ENCODE measurements at places on chromosomes 13 and 19. TPM values are rescaled to one million over a fixed set of nuclear protein-coding genes. Genes with fewer than 3 reads are reported as not detected.
A peak's percentile ranks its signal among the peaks of the same experiment; 100 is the strongest.

- no peak for DNase-seq
Measured at GRCh38 chr13:52353193-52353592, 52.8 kb downstream of the THSD1 start.

The CYP4F2 gene
- total RNA-seq: not detected

The CPB2 gene
- not detected for total RNA-seq

DNA sequence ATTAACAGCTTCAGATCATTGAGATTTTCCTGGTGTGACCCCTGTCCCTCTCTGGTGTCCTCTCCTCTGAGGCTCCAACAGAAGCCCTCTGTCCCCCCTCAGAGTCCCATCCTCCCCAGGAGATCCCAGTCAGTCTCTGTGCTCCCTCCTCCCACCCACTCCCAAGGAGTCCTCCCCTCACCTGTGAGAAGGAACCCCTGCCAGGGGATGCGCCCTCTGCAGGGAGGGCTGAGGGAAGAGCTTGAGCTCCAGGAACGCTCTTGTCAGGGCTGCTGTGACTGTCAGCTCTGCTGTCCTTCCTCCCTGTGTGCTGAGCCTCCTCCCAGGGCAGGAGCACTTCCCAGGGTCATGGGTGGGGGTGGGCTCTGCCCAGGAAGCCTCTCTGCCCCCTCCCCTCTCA lies 33.2 kb downstream of the CEACAM8 start:
- DNase-seq: no peak

DNA sequence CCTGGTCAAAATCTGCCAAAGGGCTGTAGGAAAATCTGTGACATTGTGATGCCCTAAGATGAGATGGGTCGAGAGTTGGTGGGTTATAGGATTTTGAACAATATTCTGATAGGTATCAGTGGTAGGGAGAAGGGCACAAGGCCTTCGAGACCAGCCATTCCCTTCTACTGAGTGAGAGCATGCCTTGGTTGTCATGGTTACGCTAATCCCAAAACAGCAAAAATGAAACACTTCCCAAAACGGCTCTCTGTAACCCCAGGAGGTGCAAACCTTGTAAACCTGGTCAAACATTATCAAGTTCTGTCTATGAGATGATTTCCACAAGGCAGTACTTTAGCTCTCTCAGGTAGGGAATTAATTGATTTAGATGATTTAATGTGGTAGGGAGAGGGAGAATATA lies 158.7 kb upstream of the RNF113B start:
- DNase-seq: no peak

GRCh38 chr13:39461685-39462266 lies 141.2 kb downstream of the LHFPL6 start:
- DNase-seq: no peak

DNA sequence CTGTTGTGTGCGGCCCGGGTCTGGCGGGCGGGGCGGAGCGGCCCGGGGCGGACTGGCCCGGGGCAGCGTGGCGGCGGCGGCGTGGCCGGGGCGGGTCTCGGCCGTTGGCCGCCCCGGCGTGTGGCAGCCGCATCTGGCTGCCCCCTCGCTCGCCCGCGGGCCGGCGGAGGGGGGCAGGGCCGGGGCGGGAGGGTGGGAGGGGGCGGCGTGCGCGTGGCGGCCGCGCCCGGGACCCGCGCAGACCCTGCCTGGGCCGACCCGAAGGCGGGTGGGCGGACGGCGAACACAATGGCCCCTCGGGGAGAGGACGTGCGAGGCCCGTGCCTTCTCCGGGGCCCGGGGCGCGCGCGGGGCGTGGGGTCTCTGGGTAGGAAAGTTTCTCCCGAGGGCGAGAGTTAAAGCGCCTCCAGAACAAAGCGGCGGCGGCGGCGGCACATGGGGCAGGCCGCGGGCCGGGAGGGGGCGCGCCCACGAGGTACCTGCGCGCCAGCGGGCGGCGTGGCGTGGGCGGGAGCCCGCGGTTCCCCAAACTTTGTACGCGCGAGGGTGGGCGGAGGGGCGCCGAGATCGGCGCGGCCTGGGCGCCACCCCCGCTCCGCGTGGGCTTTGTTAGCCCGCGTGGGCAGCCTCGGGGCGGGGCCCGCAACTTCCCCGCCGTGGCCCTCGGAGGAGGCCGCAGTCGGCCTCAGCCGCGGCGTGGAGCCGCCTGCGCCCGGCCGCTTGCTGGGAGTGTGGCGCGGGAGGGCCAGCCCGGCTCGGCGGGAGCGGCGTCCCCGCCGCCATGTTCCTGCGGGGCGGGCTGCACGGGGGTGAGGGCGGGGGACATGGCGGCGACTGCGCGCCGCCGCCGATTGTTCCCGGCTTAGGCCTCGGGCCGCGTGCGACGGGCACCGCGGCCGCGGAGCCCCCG lies 764 bp downstream of the MIR17HG start:
- peak; percentile 84 for DNase-seq

DNA sequence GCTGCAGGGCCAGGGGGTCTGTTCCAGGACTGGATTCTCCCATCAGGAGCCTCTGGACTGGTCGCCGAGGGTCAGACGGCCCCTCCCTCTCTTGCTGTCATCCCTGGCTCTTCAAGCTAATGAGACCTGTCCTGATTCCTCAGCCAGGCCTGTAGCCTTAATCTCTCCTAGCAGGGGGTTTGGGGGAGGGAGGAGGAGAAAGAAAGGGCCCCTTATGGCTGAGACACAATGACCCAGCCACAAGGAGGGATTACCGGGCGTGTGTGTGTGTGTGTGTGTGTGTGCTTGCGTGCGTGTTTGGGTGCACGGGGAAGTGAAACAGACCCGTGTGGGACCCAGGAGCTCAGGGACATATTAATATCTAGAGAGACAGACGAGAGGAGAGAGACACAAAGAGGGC lies 1.9 kb upstream of the CRX start:
- DNase-seq: no peak

DNA sequence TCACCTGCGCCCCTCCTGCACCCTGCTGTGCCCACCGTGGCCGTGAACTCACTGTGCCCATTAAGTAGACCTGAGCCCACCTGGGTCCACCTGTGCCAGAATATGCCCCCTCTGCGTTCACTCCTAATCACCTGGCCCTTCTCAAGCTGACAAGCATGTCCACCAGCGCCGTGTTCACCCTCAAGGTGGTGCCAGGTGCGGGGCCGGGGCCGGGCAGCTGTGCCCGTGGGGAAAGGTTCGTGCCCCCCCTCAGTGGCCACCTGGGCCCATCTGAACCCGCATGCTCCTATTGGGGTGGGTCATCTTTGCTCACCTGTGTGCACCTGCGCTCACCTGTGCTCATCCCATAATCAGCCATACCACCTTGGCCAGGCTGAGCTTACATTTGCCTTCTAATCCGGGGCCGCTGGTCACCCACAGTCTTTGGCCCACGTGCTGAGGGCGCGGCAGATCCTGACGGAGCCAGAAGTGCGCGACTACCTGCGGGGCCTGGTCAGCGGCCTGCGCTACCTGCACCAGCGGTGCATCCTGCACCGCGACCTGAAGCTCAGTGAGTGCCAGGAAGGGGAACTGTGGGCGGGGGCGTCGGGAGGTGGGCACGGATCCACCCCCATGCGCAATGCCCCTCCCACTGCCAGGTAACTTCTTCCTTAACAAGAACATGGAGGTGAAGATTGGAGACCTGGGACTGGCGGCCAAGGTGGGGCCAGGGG lies 2.3 kb downstream of the PLK5 start:
- DNase-seq: no peak

DNA sequence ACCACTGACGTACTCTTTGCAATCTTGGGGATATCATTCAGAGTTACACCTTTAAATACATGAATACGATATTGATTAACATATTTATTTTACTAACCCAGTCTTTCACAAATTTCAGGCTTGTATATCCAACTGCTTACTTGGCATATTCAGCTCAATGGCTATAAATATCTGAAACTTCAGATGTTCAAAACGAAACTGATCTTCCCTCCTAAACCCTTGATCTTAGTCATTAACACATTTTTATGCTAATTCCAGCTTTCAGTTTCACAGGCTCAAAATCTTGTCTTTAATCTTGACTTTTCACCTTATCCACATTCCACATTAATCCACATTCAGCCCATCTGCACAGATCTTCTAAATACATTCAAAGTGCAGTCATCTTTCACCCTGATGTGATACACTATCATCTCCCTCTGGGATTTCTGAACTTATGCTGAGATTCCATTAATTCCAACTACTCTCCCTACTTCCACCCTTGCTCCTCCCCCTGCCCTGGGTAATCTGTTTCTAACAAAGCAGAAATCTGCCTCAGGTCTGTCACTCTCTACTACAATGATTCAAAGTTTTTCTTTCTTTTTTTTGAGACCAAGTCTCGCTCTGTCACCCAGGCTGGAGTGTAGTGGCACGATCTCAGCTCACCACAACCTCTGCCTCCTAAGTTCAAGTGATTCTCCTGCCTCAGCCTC lies 387.2 kb downstream of the GPC5 start:
- DNase-seq: no peak

- DNase-seq: peak; percentile 53
Measured at GRCh38 chr19:43465468-43466120, at the start of gene LYPD3. TSS of gene LYPD3 (minus strand) at chr19:43465608. CDS start at chr19:43465571, 37 bp downstream.

The VSIG10L gene
- total RNA-seq: 0.51 TPM

Measured in Right ventricle myocardium inferior (tissue), 1 donor.